ENCODE measurements at places on chromosomes 1 and 21.

GRCh38 chr1:156815307-156815826 is 1.3 kb downstream of the SH2D2A start:
- peak; percentile 67 for DNase-seq
- no peaks in the 10 kb centered on the region for H3K36me3 ChIP-seq
- H3K4me1 ChIP-seq: peaks cover 5% of the 10 kb centered on the region
- H3K27ac ChIP-seq: peak overlapping the region; percentile 30
- no peaks in the 10 kb centered on the region for H3K27me3 ChIP-seq

- no peaks in the 10 kb centered on the region for H3K4me1 ChIP-seq
- no peaks in the 10 kb centered on the region for H3K36me3 ChIP-seq
- no peaks in the 10 kb centered on the region for H3K27me3 ChIP-seq
These were observed 227.6 kb upstream of the C1orf174 start for GRCh38 chr1:4127592-4128140.

DNA sequence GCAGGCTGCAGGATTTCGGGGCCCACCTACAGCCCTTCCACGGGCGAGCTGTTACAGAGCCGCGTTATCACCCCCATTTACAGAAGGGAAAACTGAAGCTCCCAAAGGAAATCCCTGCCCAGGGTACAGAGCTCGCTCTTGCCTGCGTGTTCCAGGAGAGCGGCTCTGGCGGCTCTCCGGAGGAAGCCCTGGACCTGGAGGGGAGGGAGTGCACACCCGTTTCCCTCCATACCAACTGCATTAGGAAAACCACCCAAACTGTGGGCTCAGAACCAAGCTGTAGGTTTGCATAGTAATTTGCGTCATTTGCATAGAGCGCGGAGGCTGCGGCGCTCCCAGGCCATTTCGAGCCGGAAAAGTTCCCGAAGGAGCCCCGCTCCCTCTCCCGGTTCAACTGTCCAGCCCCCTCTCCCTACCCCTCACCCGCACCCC is 24.7 kb upstream of the ADGRB2 start:
- peak overlapping the region; percentile 11 for H3K27ac ChIP-seq
- H3K4me3 ChIP-seq: peak overlapping the region; percentile 43
- H3K4me1 ChIP-seq: no peaks in the 10 kb centered on the region
- no peak for DNase-seq

GRCh38 chr1:12245116-12245515 is 15.3 kb downstream of the VPS13D start:
- no peaks in the 10 kb centered on the region for H3K4me1 ChIP-seq
- no peaks in the 10 kb centered on the region for H3K27me3 ChIP-seq
- no peak for DNase-seq
- H3K27ac ChIP-seq: no peak overlapping the region

- H3K27me3 ChIP-seq: no peaks in the 10 kb centered on the region
- no peaks in the 10 kb centered on the region for H3K36me3 ChIP-seq
- no peak for DNase-seq
- H3K4me1 ChIP-seq: no peaks in the 10 kb centered on the region
- H3K27ac ChIP-seq: no peak overlapping the region
These were observed 83.0 kb upstream of the ATF3 start for GRCh38 chr1:212525479-212526110.

DNA sequence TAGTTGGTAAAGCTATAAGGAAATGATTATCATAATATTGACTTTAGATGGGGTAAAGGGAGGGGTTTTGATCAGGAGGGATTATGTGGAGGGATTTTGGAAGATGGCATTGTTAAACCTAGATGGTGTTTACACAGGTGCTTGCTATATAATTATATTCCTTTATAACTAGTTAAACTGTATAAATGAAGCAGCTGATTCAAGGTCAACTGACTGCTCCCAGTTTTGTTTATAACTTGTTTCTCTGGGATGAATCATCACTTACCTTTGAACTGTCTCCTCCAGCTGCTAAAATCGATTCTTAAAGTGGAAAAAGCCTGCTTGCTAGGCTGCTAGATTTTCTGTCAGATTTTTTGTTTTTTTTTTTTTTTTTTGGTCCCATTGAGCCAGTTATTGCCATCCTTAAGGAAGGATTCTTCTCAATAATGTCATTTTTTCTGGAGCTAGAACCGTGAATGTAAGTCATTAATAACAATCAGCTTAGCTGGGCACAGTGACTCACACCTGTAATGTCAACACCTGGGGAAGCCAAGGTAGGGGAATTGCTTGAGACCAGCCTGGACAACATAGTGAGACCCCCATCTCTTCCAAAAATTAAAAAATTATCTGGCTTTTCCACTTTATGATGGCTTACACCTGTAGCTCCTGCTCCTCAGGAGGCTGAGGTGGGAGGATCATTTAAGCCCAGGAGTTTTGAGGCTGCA is 153.2 kb downstream of the PIK3R3 start:
- DNase-seq: no peak
- H3K4me1 ChIP-seq: no peaks in the 10 kb centered on the region
- no peaks in the 10 kb centered on the region for H3K27me3 ChIP-seq
- H3K4me3 ChIP-seq: no peak overlapping the region
- no peak overlapping the region for H3K27ac ChIP-seq

DNA sequence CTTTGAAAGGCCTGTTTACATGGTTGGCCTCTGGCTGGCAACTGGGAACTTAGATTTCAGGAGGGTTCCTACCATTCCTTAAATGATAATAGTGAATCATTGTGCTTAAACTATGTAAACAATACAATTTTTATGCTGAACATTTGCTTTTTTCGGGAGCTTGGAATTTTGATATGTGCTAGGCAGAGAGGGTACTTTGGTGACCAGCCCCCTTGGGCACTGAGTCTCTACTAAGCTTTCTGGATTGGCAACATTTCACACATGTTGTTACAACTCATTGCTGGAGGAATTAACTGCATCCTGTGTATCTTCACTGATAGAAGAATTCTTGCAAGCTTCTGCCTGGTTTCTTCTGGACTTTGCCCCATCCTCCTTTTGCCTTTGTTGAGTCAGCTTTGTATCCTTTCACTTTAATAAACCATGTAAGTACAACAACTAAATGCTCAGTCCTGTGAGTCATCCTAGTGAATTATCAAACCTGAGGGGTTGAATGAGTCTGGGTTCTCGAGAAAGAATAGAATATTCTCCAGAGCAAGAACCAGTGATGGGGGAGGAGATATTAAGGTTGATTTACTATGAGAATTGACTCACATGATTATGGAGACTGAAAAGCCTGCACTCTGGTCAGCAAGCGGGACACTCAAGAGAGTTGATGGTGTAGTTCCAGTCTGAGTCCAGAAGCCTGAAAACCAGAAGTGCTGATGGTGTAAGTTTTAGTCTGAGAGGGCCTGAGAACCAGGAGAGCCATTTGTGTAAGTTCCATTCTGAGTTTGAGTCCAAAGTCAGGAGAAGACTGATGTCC is 3.1 kb upstream of the SLC16A4 start:
- H3K27ac ChIP-seq: peak overlapping the region; percentile 36
- peaks cover 9% of the 10 kb centered on the region for H3K4me1 ChIP-seq
- no peaks in the 10 kb centered on the region for H3K36me3 ChIP-seq

DNA sequence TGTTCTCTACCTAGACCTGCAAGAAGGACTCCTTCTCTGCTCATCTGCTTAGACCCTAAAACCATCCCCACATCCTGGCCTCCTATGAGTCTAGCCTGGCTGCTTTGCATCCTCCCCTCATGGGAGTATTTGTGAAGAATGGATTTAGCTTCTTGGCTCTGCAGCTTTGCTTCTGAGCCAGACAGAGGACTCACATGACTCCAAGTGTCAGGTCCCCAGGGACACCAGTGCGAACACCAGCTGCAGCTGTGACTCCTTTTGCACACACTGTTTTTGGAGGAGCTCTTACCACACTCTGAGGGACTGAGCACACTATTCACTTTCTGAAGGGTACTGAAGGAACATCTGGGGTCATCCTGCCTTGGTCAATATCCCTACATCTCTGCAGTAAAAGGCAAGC is 131.8 kb upstream of the SGIP1 start:
- H3K4me3 ChIP-seq: no peak overlapping the region
- DNase-seq: peak; percentile 38
- no peaks in the 10 kb centered on the region for H3K27me3 ChIP-seq

GRCh38 chr1:32005522-32005921 is 8.1 kb upstream of the KHDRBS1 start:
- DNase-seq: no peak
- H3K4me3 ChIP-seq: no peak overlapping the region
- H3K4me1 ChIP-seq: no peaks in the 10 kb centered on the region

GRCh38 chr1:163772246-163772645 is 450.5 kb downstream of the NUF2 start:
- no peak overlapping the region for H3K27ac ChIP-seq
- H3K27me3 ChIP-seq: no peaks in the 10 kb centered on the region
- no peak for DNase-seq
- no peaks in the 10 kb centered on the region for H3K4me1 ChIP-seq
- no peaks in the 10 kb centered on the region for H3K36me3 ChIP-seq

- peaks cover 4% of the 10 kb centered on the region for H3K4me1 ChIP-seq
- DNase-seq: peak; percentile 56
- H3K36me3 ChIP-seq: no peaks in the 10 kb centered on the region
- H3K27me3 ChIP-seq: no peaks in the 10 kb centered on the region
- H3K27ac ChIP-seq: no peak overlapping the region
These were observed 14.7 kb upstream of the SLC19A1 start for GRCh38 chr21:45556645-45557615.

- H3K27ac ChIP-seq: no peak overlapping the region
- H3K4me3 ChIP-seq: no peak overlapping the region
- no peaks in the 10 kb centered on the region for H3K36me3 ChIP-seq
- H3K27me3 ChIP-seq: no peaks in the 10 kb centered on the region
- no peak for DNase-seq
- H3K4me1 ChIP-seq: no peaks in the 10 kb centered on the region
These were observed 192.4 kb upstream of the PTGFR start for GRCh38 chr1:78298349-78298748.

GRCh38 chr1:145977486-145978470 is 13.3 kb downstream of the POLR3GL start:
- peak overlapping the region; percentile 72 for H3K27ac ChIP-seq
- H3K27me3 ChIP-seq: no peaks in the 10 kb centered on the region
- no peaks in the 10 kb centered on the region for H3K36me3 ChIP-seq
- H3K4me3 ChIP-seq: peak overlapping the region; percentile 5
- peaks cover 27% of the 10 kb centered on the region for H3K4me1 ChIP-seq

- H3K4me3 ChIP-seq: no peak overlapping the region
- H3K27ac ChIP-seq: no peak overlapping the region
- no peaks in the 10 kb centered on the region for H3K4me1 ChIP-seq
- no peaks in the 10 kb centered on the region for H3K36me3 ChIP-seq
- DNase-seq: no peak
- no peaks in the 10 kb centered on the region for H3K27me3 ChIP-seq
These were observed 19.8 kb downstream of the ATP6V1G3 start for GRCh38 chr1:198520524-198521254.

DNA sequence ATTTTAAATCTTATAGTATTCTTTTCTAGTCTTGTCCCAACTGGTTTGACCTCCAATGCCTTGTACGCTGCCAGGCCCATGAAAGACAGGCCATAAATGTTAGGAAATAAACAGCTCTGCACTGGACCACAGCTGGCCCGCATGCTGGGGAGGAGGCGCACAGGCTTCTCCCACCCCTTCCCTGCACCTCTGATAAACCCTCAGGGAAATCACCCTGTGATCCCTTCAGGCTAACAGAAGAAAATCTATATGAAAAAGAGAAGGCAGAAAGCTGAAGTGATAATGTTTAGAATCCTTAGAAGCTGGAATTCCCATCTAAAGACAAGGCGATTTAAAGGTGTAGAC is 41.5 kb downstream of the COLGALT2 start:
- no peak overlapping the region for H3K4me3 ChIP-seq
- H3K4me1 ChIP-seq: no peaks in the 10 kb centered on the region
- H3K36me3 ChIP-seq: no peaks in the 10 kb centered on the region
- no peak overlapping the region for H3K27ac ChIP-seq

GRCh38 chr1:230986976-230987375 is 8.1 kb downstream of the ARV1 start:
- H3K27ac ChIP-seq: no peak overlapping the region
- H3K4me3 ChIP-seq: no peak overlapping the region
- H3K36me3 ChIP-seq: no peaks in the 10 kb centered on the region
- no peaks in the 10 kb centered on the region for H3K4me1 ChIP-seq
- no peaks in the 10 kb centered on the region for H3K27me3 ChIP-seq

DNA sequence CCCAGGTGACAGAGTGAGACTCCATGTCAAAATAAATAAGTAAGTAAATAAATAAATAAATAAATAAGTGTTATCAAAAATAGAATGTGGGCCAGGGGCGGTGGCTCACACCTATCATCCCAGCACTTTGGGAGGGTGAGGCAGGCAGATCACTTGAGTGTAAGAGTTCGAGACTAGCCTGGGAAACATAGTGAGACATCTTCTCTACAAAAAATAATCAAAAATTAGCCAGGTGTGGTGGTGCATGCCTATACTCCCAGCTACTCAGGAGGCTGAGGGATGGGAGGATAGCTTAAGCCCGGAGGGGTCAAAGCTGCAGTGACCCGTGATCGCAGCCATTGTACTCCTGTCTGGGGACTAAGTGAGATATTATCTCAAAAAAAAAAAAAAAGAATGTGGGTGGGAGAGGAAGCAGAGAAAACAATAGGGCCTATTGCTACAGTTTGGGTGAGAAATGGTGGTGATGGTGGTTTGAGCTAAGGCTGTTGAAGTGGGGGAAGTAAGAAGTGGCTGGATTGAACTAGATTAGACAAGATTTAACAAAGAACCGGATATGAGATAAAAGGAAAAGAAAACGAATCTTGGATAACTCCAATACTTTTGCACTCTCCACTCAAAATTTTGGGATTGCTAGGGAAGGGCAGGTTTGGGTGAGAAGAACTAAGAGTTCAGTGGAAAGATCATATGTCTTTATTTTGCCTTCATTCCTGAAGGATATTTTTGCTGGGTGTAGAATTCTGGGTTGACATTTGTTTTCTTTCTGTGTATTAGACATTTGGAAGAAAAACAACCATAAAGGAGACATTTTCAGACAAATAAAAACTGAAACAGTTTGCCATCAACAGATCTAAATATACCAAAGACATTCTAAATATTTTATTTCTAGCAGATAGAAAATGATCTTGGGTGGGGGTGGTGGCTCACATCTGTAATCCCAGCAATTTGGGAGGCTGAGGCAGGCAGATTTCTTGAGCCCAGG is 57.1 kb upstream of the SPOCD1 start:
- no peak for DNase-seq
- H3K4me1 ChIP-seq: no peaks in the 10 kb centered on the region
- no peak overlapping the region for H3K27ac ChIP-seq
- no peaks in the 10 kb centered on the region for H3K36me3 ChIP-seq

DNA sequence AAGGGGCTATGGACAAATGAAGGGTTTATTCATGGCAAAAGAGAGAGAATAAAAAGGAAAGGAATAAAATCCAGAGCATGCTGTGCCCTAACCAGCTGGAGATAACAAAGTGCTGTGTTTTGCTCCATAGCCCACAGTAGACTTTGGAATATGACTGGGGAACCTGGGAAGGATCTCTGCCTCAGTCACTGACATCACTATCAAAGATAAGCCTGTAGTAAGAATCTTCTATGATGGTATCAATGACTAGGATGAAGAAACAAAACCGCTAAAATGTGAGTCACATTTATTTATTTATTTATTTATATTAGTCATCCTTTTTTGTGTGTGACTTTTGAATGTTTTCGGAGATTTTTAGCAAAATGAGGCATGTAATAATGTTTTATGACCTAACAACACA is 56.3 kb downstream of the NVL start:
- no peaks in the 10 kb centered on the region for H3K4me1 ChIP-seq
- no peaks in the 10 kb centered on the region for H3K36me3 ChIP-seq
- H3K27me3 ChIP-seq: no peaks in the 10 kb centered on the region
- H3K4me3 ChIP-seq: no peak overlapping the region
